ENCODE measurements at places on chromosomes 12 and 14. TPM values are rescaled to one million over a fixed set of nuclear protein-coding genes. Genes with fewer than 3 reads are reported as not detected.

DNA sequence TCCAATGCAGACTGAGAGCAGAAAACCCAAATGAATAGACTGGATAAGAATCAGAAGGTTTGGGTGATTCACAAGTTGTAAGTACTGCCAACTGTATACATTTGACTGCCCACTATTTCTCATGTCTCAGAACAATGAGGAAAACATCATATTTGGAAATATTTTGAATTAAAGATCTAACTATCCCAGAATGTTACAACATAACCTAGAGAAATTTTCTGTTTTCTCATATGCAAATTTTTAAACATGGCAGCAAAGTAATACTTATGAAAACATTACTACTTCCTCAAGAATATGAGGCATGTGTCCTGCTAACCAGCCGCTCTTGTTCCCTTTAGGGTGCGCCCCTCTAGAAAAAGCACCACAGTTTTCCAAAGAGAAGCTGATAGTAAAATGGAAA, 179.9 kb downstream of the PTPRO start:
- no peaks in the 10 kb centered on the region for H3K36me3 ChIP-seq
- no peaks in the 10 kb centered on the region for H3K4me1 ChIP-seq
- H3K27me3 ChIP-seq = no peaks in the 10 kb centered on the region
- no peak overlapping the region for H3K27ac ChIP-seq

DNA sequence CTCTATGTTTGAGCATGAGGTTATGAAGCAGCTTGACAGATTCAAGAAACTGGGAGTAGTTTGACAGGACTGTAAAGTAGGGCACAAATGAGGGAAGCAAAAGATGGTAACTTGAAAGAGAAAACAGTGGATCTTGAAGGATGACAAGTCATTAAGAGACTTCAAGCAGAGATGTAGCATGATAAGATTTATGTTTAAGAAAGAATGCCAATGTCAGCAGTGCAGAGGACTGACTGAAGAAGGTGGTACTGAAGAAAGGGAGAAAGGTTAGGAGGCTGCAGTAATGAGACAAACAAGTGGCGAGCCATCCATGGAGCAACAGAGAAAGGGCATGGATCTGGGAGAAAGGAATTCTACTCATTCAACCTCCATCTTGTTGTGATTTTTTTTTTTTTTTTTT, 120.2 kb upstream of the RAP1B start:
- DNase-seq = no peak
- H3K4me3 ChIP-seq = no peak overlapping the region
- H3K36me3 ChIP-seq = no peaks in the 10 kb centered on the region
- H3K27me3 ChIP-seq = no peaks in the 10 kb centered on the region

- no peak overlapping the region for H3K27ac ChIP-seq
- H3K36me3 ChIP-seq = peaks cover 8% of the 10 kb centered on the region
- H3K27me3 ChIP-seq = no peaks in the 10 kb centered on the region
- DNase-seq = no peak
Measured at GRCh38 chr14:73878436-73878835, 8.2 kb upstream of the ZNF410 start.

GRCh38 chr14:88877192-88877591, 52.7 kb downstream of the TTC8 start:
- no peaks in the 10 kb centered on the region for H3K4me1 ChIP-seq
- H3K36me3 ChIP-seq = peaks cover 58% of the 10 kb centered on the region
- no peaks in the 10 kb centered on the region for H3K27me3 ChIP-seq
- H3K27ac ChIP-seq = no peak overlapping the region
- no peak overlapping the region for H3K4me3 ChIP-seq

DBX2 gene
- not detected for total RNA-seq

SLC17A8 gene
- not detected for total RNA-seq

CMTM5 gene
- not detected for total RNA-seq

All from stomach (tissue), 19 donors.